ENCODE measurements at places on chromosomes 1 and 21. TPM values are rescaled to one million over a fixed set of nuclear protein-coding genes. Genes with fewer than 3 reads are reported as not detected.

- peaks cover 11% of the 10 kb centered on the region for H3K4me1 ChIP-seq
- H3K4me3 ChIP-seq, result no peak overlapping the region
- no peaks in the 10 kb centered on the region for H3K36me3 ChIP-seq
- H3K27me3 ChIP-seq, result peaks cover 4% of the 10 kb centered on the region
- H3K27ac ChIP-seq, result no peak overlapping the region
Observed at GRCh38 chr1:1436630-1437032, 1.1 kb downstream of the VWA1 start.

GRCh38 chr1:74502432-74502831 is 10.0 kb downstream of the LRRC53 start:
- H3K4me3 ChIP-seq, result no peak overlapping the region
- no peak overlapping the region for H3K27ac ChIP-seq
- H3K36me3 ChIP-seq, result no peaks in the 10 kb centered on the region
- no peaks in the 10 kb centered on the region for H3K27me3 ChIP-seq
- H3K4me1 ChIP-seq, result no peaks in the 10 kb centered on the region
- no peak for DNase-seq

DNA sequence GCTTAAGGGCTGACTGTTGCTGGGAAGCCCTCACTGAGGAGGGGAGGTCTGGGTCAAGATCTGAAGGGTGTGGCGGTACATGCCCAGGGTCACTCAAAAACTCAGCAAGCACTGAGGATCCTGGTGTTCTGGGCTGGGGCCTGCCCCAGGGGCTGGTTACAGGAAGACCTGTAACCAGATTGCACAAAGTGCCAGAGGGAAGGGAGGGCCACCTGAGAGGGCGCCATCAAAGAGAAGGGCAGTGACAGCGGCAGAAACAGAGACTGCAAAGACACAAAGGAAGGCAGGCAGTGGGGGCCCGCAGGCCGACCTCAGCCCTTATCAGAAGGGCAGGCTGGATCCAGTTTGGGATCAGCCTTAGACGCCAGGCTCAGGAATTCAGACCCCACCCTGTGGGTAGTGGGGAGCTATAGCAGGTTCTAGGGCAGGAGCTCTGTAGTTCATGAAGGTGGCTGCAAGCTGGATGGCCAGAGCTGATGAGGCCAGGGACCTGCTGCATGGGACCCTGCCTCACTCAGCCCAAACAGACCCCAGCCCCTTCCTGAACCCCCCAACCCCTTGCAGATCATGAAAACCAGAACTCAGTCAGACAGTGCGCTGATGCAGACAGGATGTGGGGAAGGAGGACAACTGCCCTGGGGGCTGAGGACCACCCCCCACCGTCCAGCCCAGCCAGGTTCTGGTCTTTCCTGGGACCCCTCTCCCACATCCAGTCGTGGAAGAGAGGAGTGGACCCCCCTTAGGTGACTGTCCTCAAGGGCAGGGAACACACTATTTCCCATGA is 3.9 kb downstream of the SH2D5 start:
- H3K27ac ChIP-seq, result no peak overlapping the region
- H3K4me1 ChIP-seq, result peaks cover 29% of the 10 kb centered on the region
- H3K4me3 ChIP-seq, result no peak overlapping the region
- no peaks in the 10 kb centered on the region for H3K36me3 ChIP-seq
- no peaks in the 10 kb centered on the region for H3K27me3 ChIP-seq
- no peak for DNase-seq

DNA sequence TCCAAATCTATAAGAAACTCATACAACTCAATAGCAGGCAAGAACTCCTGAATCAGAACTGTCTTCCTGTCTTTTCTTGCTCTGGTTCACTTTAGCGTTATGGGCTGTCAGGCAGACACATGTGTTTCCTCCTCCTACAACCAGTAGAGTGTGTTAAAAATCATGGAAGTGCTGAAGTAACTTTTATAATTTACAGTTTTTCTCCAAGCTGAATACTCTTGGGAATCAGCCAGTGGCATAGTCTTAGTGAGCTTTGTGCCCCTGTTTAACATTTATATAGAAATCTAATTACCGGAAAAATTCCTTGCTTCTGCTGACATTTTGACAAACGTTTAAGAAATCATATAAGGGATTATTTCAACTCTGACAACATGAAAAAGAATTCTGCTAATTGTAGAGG is 113.1 kb upstream of the RGS18 start:
- H3K4me1 ChIP-seq, result no peaks in the 10 kb centered on the region
- H3K27me3 ChIP-seq, result no peaks in the 10 kb centered on the region
- no peak overlapping the region for H3K27ac ChIP-seq
- H3K36me3 ChIP-seq, result no peaks in the 10 kb centered on the region
- no peak overlapping the region for H3K4me3 ChIP-seq

DNA sequence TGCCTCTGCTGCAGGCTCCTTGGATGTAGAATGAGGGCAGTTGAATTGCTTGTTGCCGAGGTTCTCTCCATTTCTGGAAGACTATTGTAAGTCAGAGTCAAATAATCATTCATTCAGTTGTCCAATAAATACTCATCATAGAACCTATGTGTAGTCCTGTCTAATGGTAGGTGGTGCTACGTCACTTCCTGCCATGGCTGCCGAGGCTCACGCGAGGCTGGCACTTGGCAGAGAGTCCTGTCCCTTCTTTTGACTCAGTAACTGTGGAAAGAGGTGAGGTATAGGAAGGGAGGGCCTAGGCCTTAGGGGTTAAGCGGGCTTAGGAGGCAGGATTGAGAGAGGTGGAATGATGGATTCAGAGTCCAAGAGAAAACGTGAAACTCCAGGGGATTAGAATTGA is 9.7 kb downstream of the ADARB1 start:
- peaks cover 83% of the 10 kb centered on the region for H3K4me1 ChIP-seq
- DNase-seq, result peak; percentile 49
- peak overlapping the region; percentile 53 for H3K27ac ChIP-seq
- peak overlapping the region; percentile 23 for H3K4me3 ChIP-seq

DNA sequence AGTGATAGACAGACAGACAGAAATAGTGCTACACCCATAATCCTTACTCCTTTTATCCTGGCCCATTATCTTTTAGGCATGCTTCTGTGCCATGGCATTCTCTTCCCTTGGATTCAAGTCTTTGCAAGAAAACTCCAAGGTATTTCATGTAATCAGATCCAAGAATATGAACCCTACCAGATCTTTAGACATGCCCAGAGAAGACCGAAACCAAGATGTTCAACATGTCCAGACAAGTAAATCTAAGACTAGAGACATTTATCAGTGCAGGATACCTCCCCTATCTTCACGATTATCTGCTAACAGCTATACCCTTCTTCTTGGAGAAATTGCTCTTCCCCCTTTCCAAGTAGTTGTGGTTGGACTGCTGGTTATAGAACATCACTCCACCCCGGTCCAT is 11.8 kb upstream of the C1orf141 start:
- peaks cover 23% of the 10 kb centered on the region for H3K4me1 ChIP-seq
- H3K27ac ChIP-seq, result no peak overlapping the region
- no peaks in the 10 kb centered on the region for H3K27me3 ChIP-seq
- no peak overlapping the region for H3K4me3 ChIP-seq
- no peaks in the 10 kb centered on the region for H3K36me3 ChIP-seq

- H3K36me3 ChIP-seq, result no peaks in the 10 kb centered on the region
- no peak overlapping the region for H3K4me3 ChIP-seq
- peaks cover 26% of the 10 kb centered on the region for H3K4me1 ChIP-seq
Observed at GRCh38 chr1:153260585-153261280, 1.2 kb downstream of the LORICRIN start.

- H3K4me1 ChIP-seq, result no peaks in the 10 kb centered on the region
- no peaks in the 10 kb centered on the region for H3K36me3 ChIP-seq
- no peaks in the 10 kb centered on the region for H3K27me3 ChIP-seq
- DNase-seq, result no peak
- no peak overlapping the region for H3K27ac ChIP-seq
Observed at GRCh38 chr1:23385119-23385621, 15.5 kb upstream of the ZNF436 start.

GRCh38 chr21:43367296-43367695 is 59.6 kb downstream of the SIK1 start:
- H3K4me3 ChIP-seq, result no peak overlapping the region
- no peak overlapping the region for H3K27ac ChIP-seq
- DNase-seq, result no peak
- H3K27me3 ChIP-seq, result no peaks in the 10 kb centered on the region
- H3K4me1 ChIP-seq, result peaks cover 11% of the 10 kb centered on the region

DNA sequence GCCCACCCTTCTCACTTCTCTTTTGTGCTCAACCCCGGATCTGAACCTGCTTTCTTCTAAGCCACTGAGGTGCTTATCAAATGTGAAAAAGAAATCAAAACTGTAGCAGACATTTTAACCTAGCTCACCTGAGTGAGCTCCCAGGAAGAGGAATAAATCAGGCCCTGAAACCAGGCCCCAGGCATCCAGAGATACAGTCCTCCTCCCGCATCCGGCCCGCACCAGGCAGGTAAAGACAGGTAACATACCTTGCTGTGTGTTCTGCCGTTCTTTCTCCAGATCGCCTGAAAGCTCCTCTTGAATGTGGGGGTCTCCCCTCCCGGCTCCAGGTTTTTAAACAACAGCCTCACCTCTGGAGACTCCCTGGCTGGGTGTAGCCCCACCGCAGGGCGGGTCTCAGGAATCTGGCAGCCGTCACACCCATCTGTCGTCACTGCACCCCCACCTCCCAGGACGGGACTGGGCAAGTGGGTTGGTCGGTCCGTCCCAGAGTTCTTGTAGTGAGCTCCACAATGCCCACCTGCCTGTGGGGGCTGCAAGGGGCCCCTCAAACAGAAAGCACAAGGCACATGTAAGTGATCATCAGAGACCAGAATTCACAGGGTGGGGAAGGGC is at the start of gene LAMB3:
LAMB3 (minus strand) TSS at position 305 of the 615 bp plus-strand sequence. CDS start 1,481 bp downstream, outside the sequence.
- no peak within 1 kb of the TSS for H3K4me3 ChIP-seq
- no peaks in the 10 kb centered on the region for H3K36me3 ChIP-seq
- H3K27me3 ChIP-seq, result no peaks in the 10 kb centered on the region
- peaks cover 4% of the 10 kb centered on the region for H3K4me1 ChIP-seq
- H3K27ac ChIP-seq, result no peak within 1 kb of the TSS
- DNase-seq, result no peak

GRCh38 chr1:104028416-104029035 is 278.8 kb downstream of the AMY1C start:
- H3K36me3 ChIP-seq, result no peaks in the 10 kb centered on the region
- H3K27ac ChIP-seq, result no peak overlapping the region
- DNase-seq, result no peak
- H3K27me3 ChIP-seq, result no peaks in the 10 kb centered on the region
- no peak overlapping the region for H3K4me3 ChIP-seq
- no peaks in the 10 kb centered on the region for H3K4me1 ChIP-seq

CLCA4 gene
- polyA plus RNA-seq, result not detected

MYOC gene
- polyA plus RNA-seq, result not detected

GRCh38 chr1:230272557-230272956 is 153.6 kb downstream of the PGBD5 start:
- no peak overlapping the region for H3K4me3 ChIP-seq
- DNase-seq, result no peak

MOB3C gene
- 16.0 TPM for polyA plus RNA-seq

DNA sequence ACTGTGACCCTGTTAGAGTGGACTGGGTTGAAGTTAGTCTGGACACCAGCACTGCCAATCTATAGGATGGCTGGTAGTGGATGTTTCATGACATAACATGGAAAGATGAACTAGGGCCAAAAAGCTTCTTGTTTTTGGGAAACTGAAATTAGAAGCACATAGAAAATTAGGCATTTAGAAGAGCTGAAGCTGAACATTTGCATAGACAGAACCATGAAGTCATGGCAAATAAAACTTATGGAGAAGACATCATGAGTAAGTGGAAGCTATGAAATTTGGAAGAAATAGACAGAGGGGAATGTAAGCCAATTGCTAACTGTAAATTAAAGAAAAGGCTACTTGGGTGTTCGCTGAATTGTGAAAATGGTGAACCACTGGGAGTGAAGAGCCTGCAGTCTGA is 2.7 kb upstream of the S100A11 start:
- H3K27me3 ChIP-seq, result peaks cover 14% of the 10 kb centered on the region
- peaks cover 20% of the 10 kb centered on the region for H3K4me1 ChIP-seq
- no peak overlapping the region for H3K27ac ChIP-seq
- no peaks in the 10 kb centered on the region for H3K36me3 ChIP-seq
- no peak for DNase-seq

DNA sequence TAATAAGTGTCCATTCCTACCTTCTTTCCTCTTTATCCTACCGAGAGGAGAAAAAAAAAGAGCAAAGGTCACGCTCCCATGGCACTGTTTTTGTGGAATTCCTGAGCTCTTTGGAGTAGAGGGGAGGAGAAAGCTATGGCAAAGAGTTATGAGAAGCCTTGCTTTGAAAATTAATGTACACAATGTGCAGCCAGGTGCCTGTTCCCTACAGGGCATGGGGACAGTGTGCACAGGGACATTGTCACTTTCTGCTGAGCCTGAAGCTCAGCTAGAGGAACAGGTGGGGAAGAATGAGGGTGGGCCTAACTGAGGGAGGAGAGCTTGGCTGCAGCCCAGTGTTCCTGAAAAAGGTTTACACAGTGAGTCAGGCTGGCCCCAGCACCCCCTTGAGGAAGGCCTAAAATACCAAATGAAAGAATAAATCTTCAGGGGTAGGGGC is 66.1 kb downstream of the PLXNA2 start:
- H3K4me3 ChIP-seq, result no peak overlapping the region
- H3K27me3 ChIP-seq, result no peaks in the 10 kb centered on the region
- DNase-seq, result no peak
- H3K27ac ChIP-seq, result no peak overlapping the region

KRTAP10-3 gene
- polyA plus RNA-seq, result not detected

GRCh38 chr21:39319251-39319756 is 5.9 kb upstream of the BRWD1 start:
- H3K27ac ChIP-seq, result no peak overlapping the region
- H3K4me1 ChIP-seq, result peaks cover 13% of the 10 kb centered on the region
- no peak for DNase-seq
- no peaks in the 10 kb centered on the region for H3K36me3 ChIP-seq
- no peaks in the 10 kb centered on the region for H3K27me3 ChIP-seq

- H3K27ac ChIP-seq, result no peak overlapping the region
- DNase-seq, result peak; percentile 55
- no peak overlapping the region for H3K4me3 ChIP-seq
- no peaks in the 10 kb centered on the region for H3K36me3 ChIP-seq
- peaks cover 6% of the 10 kb centered on the region for H3K4me1 ChIP-seq
Observed at GRCh38 chr1:46547481-46548383, 3.7 kb downstream of the KNCN start.

GRCh38 chr1:36223381-36223995 is 755 bp upstream of the THRAP3 start:
- H3K27me3 ChIP-seq, result no peaks in the 10 kb centered on the region
- H3K4me3 ChIP-seq, result peak overlapping the region; percentile 97
- H3K4me1 ChIP-seq, result peaks cover 42% of the 10 kb centered on the region
- no peak for DNase-seq
- H3K27ac ChIP-seq, result peak overlapping the region; percentile 99

GRCh38 chr1:228735871-228736586 is 750 bp downstream of the RHOU start:
- peaks cover 13% of the 10 kb centered on the region for H3K4me1 ChIP-seq
- H3K27me3 ChIP-seq, result peaks cover 37% of the 10 kb centered on the region
- no peaks in the 10 kb centered on the region for H3K36me3 ChIP-seq
- H3K4me3 ChIP-seq, result peak overlapping the region; percentile 32

DNA sequence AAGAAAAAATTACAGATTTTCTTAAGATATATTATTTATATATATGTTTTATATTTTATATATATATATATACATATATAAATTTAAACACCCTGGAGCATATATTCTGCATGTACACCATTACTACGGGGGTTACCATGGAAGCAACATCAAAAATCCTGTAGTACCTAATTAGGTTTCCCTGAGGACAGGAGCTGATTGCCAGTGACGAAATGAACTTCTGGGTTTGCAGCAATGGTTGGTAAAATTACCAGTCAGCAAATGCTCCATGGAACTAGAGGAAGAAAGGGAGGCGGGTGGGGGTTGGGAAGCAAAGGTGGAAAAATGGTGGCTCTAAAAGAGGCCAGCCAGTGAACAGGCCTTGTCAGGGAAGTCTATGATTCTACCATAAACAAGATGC is 89.5 kb downstream of the KCNN3 start:
- H3K36me3 ChIP-seq, result no peaks in the 10 kb centered on the region
- no peaks in the 10 kb centered on the region for H3K27me3 ChIP-seq
- no peak overlapping the region for H3K4me3 ChIP-seq
- no peak overlapping the region for H3K27ac ChIP-seq
- peaks cover 17% of the 10 kb centered on the region for H3K4me1 ChIP-seq
